ENCODE measurements at places on chromosomes 16 and 17. TPM values are rescaled to one million over a fixed set of nuclear protein-coding genes. Genes with fewer than 3 reads are reported as not detected.

CBX2 gene
- 9.9 TPM for total RNA-seq

CLEC18A gene
- total RNA-seq: 1.1 TPM

CDYL2 gene
- 1.8 TPM for total RNA-seq

SLC5A11 gene
- not detected for total RNA-seq

CCL17 gene
- total RNA-seq: not detected

RNF112 gene
- total RNA-seq: 0.39 TPM

GRCh38 chr17:35438433-35438832 lies 6.1 kb upstream of the SLFN12 start:
- H3K4me3 ChIP-seq: no peak overlapping the region
- H3K27ac ChIP-seq: no peak overlapping the region
- no peak for DNase-seq
- no peaks in the 10 kb centered on the region for H3K36me3 ChIP-seq
- H3K4me1 ChIP-seq: peaks cover 12% of the 10 kb centered on the region

GRCh38 chr16:21697032-21697431 lies 33.3 kb downstream of the OTOA start:
- no peak overlapping the region for H3K27ac ChIP-seq
- DNase-seq: no peak
- no peak overlapping the region for H3K4me3 ChIP-seq
- H3K4me1 ChIP-seq: no peaks in the 10 kb centered on the region

- H3K27me3 ChIP-seq: no peaks in the 10 kb centered on the region
- H3K4me3 ChIP-seq: no peak overlapping the region
- no peaks in the 10 kb centered on the region for H3K36me3 ChIP-seq
- peak overlapping the region; percentile 7 for H3K27ac ChIP-seq
Observed at GRCh38 chr17:15918661-15919259, 26.2 kb upstream of the ADORA2B start.

All from osteocyte (in vitro differentiated cells).